ENCODE measurements at places on chromosomes 5 and 9. TPM values are rescaled to one million over a fixed set of nuclear protein-coding genes. Genes with fewer than 3 reads are reported as not detected.

DNA sequence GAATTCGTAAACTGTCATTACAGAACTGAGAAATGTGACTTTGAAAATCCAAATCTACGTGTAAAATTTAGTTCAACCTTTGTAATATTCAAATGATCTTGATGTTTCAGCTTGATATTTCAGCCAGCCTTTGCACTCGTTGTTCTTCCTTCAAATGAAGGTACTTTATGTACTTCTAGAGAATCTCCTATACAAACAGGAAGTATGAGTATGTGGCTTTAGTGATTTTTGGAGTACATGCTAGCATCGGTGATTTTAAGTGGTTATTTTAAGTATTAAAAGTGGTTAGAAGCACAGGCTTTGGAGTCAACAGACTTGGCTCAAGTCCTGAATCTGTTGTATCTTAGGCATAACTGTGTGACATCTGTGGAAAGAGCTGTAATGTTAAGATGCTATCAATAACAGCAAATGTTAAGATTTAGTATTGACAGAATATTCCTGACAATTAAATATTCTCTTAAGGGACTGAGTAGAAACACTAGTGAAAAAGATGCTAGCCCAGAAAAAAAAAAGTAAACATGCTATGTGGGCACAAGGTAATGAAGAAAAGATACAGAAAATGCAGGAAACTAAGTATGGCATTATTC lies 398.0 kb downstream of the ADGRV1 start:
- DNase-seq, result no peak

GRCh38 chr9:133429641-133430161 lies 7.5 kb downstream of the ADAMTS13 start:
- DNase-seq, result no peak

DNA sequence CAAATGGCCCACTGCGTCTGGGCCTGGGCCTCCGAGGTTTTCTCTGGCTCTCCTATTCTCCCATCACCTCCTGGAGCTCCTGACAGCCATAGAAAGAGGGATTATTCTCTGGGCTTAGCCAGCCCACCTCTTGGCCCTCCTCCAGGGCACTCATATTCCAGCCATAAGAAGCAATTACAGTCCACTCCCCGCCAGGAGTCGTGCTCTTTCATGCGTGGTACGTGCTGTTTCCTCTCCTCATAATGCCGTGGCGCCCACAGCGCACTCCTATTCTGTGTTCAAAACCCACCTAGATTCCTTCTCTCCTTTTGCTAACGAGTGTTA lies 240.8 kb upstream of the ZNF462 start:
- DNase-seq, result no peak

The ZFP2 gene
- total RNA-seq, result 6.4 TPM

The RASEF gene
- total RNA-seq, result 18.2 TPM

GRCh38 chr5:61416010-61416409 lies 84.0 kb downstream of the ZSWIM6 start:
- peak; percentile 69 for DNase-seq

- peak; percentile 56 for DNase-seq
Measured at GRCh38 chr5:131163276-131164119, 1.6 kb downstream of the HINT1 start.

DNA sequence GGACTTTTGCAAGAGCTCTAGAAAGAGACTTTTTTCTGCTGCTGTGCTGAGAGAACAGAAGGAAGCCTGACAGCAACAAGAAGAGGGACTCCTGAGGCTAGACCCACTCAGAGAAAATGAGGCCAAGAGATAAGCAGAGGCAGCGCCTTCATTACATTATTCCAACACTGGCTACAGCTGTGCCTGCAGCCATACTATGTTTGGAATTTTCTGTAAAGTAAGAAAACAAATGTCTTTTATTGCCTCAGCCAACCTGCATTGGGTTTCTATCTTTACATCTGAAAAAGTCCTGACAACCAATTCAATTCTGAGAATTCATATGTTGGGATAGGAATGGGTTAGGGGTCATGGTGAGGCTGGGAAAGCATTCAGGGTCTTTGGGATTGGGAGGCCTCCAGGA lies 33.7 kb downstream of the FAT2 start:
- no peak for DNase-seq

DNA sequence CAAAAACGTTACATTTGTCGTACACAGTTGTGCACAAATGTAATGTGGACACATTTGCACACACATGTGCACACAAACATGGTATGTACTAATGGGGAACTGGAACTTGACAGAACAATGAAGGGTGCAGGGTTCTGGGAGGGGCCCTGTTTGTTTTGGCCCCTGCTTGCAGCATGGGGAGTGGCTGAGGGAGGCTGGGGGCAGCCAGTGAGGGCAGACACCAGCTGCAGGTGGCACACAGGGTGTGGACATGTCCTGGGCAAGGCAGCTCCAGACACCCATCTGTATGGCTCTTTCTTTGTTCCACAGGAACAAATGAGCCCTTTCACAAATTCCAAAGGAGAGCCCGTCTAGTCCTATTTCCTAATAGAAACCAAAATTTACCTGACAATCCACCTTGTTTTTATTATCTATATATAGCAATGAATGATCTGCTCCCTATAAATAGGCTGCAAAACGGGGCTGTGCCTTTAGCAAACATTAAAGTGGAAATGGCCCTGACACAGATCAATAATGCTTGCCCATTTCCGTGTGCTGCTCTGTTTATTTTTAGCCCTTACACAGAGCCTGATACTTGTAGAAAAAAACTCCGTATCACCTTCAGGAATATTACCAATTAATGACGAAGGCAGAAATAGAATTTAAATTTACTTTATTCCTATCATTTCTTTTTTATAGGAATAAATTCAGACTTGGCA lies 26.4 kb downstream of the MARCHF3 start:
- no peak for DNase-seq

- DNase-seq, result no peak
Measured at GRCh38 chr5:178677429-178677828, 50.6 kb upstream of the CLK4 start.

- peak; percentile 26 for DNase-seq
Measured at GRCh38 chr5:144566747-144567420, 396.2 kb downstream of the KCTD16 start.

- peak; percentile 72 for DNase-seq
Measured at GRCh38 chr9:82109626-82110025, 121.1 kb downstream of the SPATA31D1 start.

The LRRC70 gene
- total RNA-seq, result 1.7 TPM

- DNase-seq, result peak; percentile 98
Measured at GRCh38 chr5:83568186-83568585, 96.6 kb downstream of the VCAN start.

- no peak for DNase-seq
Measured at GRCh38 chr5:153670101-153670500, 179.6 kb downstream of the GRIA1 start.

The SLC36A2 gene
- not detected for total RNA-seq

The OR1J4 gene
- total RNA-seq, result not detected

GRCh38 chr5:651296-652022 lies 39.3 kb downstream of the CEP72 start:
- DNase-seq, result no peak

The HEMGN gene
- not detected for total RNA-seq

The ANKRD18A gene
- 3.8 TPM for total RNA-seq

The SLC6A7 gene
- total RNA-seq, result not detected

DNA sequence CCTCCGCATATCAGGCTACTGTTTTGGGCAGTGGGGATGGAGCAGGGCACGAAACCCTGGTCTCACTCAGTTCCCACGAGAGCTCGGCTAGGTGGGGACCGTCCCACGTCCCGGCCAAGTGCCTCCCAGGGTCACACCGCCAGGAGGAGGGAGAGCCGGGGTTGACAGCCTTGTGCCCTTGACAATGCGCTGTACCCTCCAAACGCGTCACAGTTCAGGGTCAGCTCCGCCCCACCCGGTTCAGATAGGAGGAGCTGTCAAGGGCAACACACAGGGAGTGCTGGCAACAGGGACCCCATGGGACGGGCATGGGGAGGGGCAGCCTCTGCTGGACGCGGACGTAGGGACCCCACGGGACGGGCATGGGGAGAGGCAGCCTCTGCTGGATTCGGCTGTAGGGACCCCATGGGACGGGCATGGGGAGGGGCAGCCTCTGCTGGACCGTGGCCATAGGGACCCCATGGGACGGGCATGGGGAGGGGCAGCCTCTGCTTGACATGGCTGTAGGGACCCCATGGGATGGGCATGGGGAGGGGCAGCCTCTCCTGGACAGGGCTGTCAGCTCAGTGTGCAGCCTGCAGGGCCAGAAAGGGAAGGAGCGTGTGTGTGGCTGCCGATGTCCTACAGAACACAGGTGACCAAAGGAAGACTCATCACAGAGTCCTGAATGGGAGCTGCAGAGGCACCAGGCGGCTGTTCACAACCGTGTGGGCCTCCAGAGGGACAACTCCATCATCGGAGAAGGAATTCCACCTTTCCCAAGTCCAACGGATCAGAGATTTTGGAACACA lies 29.4 kb downstream of the PNPLA7 start:
- no peak for DNase-seq

The MUSK gene
- not detected for total RNA-seq

DNA sequence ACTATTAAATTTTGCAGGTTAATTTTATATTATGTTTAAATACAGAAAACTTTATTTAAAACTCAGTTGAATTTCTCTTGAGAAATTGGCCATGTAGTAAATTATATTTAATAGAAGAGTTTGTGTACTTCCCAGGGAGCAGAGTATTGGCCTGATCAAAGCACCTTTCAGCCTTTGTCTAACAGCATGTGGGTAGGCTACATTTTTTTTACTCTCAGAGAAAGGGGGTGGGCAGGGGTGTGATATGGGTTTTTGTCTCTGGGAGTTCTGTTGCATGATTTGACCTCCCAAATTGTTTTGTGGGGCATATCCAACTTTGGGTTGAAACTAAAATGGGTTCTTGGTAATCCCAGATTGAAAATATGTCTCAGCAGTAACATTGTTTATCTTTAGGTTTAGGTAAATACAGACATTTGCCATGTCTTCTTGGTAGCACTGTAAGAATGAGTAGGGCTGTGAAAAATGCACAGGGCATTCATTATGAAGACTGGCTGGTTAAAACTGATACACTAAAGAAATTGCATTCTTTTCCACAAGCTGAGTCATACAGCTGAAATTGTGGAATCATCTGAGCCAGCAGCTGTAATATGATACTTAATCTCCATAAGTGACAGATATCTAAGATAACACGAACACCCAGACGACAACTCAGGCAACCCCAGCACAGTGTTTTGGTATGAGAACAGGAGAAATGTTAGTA lies 75.4 kb upstream of the CDKN2B start:
- DNase-seq, result peak; percentile 95

The ECSCR gene
- total RNA-seq, result 0.40 TPM

- no peak for DNase-seq
Measured at GRCh38 chr5:135393691-135394090, 5.3 kb downstream of the MACROH2A1 start.

- no peak for DNase-seq
Measured at GRCh38 chr5:129972465-129973141, 68.3 kb downstream of the CHSY3 start.

DNA sequence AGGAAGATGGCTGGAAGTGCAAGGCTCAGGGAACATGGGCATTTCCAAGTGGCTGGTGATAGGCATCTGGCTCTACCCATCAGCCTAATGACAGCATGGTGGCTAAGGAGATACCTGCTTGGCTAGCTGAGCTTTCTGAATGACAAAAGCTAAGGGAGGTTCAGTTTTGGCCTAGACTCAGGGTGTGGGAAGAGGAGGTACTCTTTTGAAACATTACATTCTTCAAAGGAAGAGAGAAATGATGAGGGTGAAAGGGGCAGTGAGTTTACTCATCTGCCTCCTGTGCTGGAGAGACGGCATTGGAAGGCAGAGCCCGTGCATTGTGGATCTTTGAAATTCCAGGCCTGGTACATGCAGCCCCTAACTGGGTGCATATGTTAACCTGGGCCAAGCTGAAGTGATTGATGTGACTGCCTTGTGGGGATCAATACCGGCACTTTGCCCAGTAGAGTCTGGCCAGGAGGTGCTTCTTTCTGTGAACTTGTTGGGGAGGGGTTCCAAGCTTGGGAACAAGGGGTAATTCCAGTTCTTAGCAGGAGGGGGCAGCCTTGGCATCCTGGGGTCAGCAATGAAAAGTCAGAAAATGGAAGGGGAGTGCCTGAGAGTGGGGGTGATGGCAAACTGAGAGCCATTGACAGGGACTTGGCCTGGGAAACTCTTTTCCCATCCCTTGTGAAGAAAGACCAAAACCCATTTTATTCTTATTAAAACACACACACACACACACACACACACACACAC lies 108.6 kb downstream of the ACER2 start:
- DNase-seq, result no peak

- no peak for DNase-seq
Measured at GRCh38 chr5:59464969-59465368, 428.6 kb downstream of the PDE4D start.

DNA sequence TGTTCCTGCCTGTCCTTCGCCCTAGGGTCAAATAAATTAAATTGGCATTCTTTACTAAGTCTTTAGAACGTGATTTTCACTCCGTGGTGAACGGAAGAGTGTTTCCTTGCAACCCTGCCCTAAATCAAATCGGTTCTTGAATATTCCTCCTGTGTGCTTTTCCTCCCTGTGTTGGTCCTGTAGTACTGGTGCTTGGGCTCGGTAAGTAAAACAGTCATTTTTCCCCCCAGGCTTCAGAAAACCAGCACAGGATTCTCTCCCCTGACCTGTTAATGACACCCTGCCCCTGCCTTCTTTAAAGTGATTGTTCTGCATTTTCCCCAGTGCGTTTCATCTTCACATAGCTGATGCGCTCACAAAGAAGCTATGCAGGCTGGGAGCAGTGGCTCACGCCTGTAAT lies 96.0 kb downstream of the AK8 start:
- no peak for DNase-seq

The RASGRF2 gene
- 10.6 TPM for total RNA-seq

DNA sequence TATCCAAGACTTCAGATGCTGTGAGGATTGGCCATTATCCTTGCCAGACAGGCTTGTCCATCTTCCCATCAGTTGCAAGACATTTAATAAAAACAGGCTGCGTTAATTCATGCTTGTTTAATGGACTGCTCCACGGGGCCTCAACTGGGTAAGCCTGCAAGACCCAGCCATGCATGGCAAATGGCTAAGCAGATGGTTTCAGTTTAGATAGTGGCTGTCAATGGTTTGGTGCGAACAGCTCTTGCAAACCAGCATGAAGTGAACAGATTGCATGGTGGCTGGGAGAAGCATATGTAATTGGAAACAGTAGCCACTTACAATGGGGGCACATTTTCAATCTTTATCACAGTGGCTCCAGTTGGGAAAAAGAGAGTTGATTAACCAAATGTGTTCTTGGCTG lies 628.2 kb upstream of the KLF4 start:
- DNase-seq, result no peak

The SLC25A2 gene
- 1.0 TPM for total RNA-seq

- DNase-seq, result no peak
Measured at GRCh38 chr5:121851643-121852574, at the start of gene FTMT. Gene FTMT (plus strand): TSS chr5:121851882. CDS start chr5:121851964, 82 bp downstream.

- DNase-seq, result no peak
Measured at GRCh38 chr5:123285122-123286023, 137.8 kb downstream of the CEP120 start.
